NCI-H2081 (cell line): ENCODE measurements at places on chromosomes 7 and 10.
A peak's percentile ranks its signal among the peaks of the same experiment; 100 is the strongest.

DNA sequence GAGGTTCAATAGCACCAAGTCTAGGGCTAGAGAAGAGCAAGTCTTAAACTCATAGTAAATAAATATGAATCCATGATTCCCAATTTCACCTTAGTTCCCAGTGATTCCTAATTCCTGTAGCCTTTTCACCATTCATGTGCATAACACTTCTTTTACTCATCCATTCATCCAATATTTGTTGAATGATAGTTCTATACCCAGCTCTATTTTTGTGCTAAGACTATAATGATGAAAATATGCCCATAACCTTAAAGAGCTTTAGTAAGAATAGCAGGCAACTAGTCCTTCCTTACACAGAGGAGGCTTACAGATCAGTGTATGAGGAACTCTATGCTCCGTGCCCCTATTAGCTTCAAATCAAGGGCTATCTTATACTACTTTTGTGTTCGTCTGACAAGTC is 280.2 kb upstream of the CHRM2 start:
- DNase-seq, result no peak

- no peak for DNase-seq
Observed at GRCh38 chr7:952548-953441, 1.7 kb downstream of the ADAP1 start.

- DNase-seq, result no peak
Observed at GRCh38 chr10:25522946-25523608, 348.3 kb downstream of the GPR158 start.

- no peak for DNase-seq
Observed at GRCh38 chr10:13977861-13978532, 352.7 kb downstream of the FRMD4A start.

GRCh38 chr7:100153708-100154535 is 4.6 kb downstream of the TRAPPC14 start:
- no peak for DNase-seq

DNA sequence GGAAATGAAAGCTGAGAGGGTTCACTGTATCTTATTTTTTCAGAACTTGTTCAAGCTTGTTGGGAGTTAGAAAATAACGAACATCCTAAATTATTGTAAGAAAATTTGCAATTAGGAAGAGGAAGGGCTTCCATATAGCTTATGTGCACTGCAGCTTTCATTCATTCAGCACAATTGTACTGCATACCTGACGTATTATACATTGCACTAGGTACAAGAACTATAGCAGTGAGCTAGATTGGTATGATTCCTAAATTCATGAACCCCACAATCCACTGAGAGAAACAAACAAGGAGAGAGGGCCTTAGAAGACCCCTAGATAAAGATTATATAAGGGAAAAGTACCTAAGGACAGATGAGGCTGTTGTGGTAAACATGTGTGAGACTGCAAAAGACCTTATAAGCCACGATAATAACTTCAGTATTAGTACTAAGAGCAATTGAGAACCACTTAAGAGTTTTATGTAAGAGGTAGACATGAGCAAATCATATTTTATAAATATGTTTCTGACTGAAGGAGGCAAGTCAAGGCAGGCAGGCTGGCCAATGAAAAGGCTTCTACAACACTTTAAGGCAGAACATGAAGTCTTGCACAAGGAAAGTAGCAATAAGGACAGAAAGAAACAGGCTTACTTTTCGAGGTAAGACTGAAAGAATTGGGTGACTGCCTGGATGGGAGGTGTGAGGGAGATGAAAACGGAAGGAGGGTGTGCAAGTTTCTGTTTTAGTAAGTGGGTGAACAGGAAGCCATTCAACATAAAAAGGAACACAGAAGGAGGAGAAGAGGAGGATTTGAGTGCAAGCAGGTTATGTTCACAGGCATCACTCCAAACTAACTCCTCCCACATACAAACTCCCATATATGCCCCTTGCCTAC is 77.9 kb upstream of the LRRN3 start:
- DNase-seq, result no peak

GRCh38 chr7:30074422-30075030 is 46.3 kb downstream of the PLEKHA8 start:
- DNase-seq, result peak; percentile 39

GRCh38 chr10:4343873-4344272 is 482.1 kb upstream of the AKR1E2 start:
- DNase-seq, result no peak

DNA sequence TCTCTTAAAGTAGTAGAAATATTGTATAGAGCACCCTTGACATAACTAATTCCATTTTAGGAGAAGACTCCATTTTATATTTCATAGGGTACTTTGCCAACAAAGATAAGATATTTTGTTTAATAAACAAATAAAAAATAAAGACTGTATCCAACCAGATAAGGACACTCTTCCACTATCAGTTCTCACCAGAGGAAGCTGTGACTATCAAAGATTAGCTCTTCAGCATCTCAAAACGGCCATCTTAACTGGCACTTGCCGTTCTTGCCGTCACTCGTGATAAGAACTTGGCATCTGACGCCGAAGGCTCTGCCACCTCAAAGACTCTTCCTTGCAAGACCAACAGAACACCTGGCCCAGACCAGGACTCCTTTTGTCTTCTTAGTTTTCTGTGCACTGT is 26.3 kb upstream of the AKR1B1 start:
- DNase-seq, result no peak

DNA sequence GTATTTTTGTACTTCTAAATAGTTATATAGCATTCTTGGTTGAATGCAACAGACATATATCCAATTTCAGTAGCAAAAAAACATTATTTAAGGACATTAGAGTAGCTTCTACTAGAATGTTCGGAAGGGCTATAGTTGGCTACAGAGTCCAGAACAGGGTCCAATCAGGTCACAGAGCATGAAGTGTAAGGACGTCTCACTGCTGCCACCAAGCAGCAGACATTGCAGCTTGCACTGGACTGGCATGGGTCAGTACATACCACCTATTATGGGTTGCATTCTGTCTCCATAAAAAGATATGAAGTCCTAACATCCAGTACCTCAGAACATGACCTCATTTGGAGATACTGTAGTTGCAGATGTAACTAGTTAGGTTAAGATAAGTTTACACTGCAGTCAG is 87.3 kb downstream of the LHFPL3 start:
- DNase-seq, result no peak

- DNase-seq, result no peak
Observed at GRCh38 chr7:18861514-18862118, 255.8 kb downstream of the TWIST1 start.

- DNase-seq, result no peak
Observed at GRCh38 chr7:55252386-55252785, 112.8 kb upstream of the LANCL2 start.

- no peak for DNase-seq
Observed at GRCh38 chr7:133857376-133858119, 269.6 kb upstream of the LRGUK start.

DNA sequence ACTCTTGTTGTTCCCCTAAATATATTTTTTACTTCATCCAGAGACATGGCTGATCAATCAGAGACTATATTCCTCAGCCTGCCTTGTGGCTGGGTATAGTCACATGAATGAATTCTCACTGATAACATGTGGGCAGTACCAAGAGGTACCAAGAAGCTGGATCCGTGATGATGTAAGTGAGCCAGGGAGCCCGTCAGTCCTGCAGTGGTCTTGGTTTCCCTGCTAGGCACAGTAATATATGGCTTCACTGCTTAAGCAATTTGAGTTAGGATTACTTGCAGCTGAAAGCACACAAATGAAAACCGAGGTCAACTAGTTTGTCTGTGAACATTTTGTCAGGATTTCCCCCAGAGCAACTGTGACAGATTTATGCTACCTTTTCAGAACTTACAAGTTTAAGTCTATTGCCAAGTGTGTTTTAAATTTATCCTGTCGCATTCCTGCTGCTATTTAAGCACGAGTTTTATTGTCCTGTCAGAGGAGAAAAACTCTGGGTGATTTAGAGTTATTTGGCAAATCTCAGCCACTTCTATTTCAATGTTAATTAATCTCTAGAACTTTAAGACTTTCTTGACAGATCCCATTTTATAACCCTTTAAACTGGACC is 381.8 kb downstream of the PHF14 start:
- no peak for DNase-seq

DNA sequence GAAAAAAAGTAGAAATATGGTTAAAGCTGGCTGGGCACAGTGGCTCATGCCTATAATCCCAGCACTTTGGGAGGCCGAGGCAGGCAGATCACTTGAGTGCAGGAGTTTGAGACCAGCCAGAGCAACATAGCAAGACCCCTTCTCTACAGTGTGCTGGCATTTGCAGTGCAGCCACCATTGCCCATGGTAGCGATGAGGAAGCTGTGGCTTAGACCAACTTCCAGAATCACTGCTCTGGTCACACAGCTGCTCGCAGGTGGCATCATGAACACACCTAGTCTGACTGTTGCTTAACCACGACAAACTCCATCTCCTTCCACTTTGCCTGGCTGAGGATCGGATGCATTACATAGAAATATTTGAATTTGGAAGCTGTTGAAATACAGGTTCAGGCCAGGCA is 137.1 kb downstream of the CUX1 start:
- no peak for DNase-seq

- DNase-seq, result no peak
Observed at GRCh38 chr10:49033939-49034338, 81.4 kb downstream of the VSTM4 start.

DNA sequence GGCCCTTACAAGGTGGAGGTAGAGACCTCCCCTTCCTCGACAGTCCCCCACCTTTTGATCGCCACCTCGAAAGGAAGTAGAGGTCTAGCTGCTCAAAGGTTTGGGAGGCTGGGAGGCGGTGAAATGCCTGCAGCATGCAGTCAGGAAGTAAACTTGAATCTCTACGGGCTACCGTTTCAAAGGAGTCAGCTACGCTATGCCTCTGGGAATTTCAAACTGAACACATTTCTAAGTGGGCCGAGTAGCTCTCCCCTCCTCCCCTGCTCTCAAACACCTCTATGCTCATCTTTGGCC is 68.0 kb downstream of the CXCL12 start:
- DNase-seq, result no peak

- DNase-seq, result no peak
Observed at GRCh38 chr10:5560142-5560816, 35.5 kb downstream of the CALML3 start.

- no peak for DNase-seq
Observed at GRCh38 chr10:109894516-109894915, 28.8 kb downstream of the XPNPEP1 start.

DNA sequence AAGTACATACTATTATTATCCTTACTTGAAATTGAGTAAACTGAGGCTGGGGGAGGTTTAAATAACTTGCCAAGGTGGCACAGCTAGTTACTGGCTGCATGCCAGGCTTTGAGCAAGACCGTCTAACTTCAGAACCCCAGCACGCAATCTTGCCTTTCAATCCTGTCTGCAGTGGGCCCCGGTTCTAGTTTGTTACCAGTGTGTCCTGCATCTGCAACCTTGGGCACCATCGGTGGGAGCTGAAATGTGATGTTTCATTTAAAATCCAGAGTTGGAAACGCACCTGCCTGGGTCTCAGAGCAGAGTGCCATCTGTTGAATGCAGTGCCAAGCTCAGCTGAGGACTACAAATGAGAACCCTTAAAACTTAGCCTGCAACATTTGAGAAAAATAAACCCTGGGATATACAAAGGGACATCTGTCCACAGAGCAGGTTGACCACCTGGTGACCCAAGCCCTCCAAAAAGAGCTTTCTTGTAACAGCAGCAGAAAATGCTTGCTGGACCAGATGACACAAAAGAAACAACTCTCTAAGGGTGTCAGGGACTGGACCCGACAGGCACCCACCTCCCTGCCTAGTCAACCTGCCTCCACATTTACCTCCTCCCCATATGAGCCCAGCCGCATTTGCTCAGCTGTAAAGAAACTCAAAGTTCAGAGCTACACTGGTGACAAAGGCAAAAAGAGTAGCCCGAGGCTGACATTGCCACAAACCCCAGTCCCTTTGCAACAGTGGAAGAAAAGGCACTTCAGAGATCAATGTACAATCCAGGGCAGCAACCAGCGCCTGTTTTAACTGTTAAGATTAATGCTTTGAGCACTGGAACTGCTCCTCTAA is 1.7 kb downstream of the SH3PXD2A start:
- DNase-seq, result no peak

- no peak for DNase-seq
Observed at GRCh38 chr7:110386913-110387312, 704.0 kb upstream of the LRRN3 start.

- no peak for DNase-seq
Observed at GRCh38 chr10:50152792-50153272, 85.1 kb downstream of the WASHC2A start.

DNA sequence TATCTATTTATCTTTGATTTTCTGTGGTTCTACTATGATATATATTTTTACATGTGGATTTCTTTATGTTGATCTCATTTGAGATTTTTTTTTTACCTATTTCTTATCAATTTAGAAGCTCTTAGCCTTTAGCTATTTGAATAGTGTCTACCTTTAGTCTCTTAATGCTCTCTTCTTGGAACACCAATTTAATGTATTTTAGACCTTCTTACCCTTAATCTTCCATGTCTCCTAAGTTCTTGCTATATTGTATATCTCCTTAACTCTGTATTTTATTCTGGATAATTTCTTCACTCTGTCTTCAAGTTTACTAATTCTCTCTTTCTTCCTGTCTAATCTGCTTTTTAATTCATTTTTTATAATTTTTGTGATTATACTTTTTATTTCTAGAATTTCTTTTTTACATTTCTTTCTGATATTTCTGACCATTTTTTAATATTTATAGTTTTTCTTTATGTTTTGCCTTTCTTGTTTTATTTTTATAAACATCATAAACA is 27.3 kb downstream of the CSTF2T start:
- DNase-seq, result no peak

GRCh38 chr10:110137142-110137545 is 70.3 kb upstream of the MXI1 start:
- peak; percentile 34 for DNase-seq

DNA sequence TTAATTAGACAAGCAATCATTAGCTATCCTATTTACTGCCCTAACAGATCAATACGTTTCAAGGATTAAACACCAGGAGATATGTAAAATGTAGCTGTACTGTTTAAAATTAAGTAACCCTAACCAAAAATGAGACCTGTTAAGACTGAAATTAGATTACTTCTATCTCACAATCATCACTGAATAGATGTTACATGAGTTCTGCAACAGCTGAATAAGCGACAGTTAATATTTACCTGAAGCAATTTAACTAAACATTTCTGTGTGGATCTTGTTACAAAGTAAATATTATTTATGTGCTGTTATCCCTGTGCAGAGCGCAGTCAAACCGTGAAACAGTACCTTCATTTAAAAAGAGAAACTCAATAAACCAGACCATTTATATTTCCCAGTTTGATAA is 122.5 kb downstream of the RELN start:
- peak; percentile 72 for DNase-seq

DNA sequence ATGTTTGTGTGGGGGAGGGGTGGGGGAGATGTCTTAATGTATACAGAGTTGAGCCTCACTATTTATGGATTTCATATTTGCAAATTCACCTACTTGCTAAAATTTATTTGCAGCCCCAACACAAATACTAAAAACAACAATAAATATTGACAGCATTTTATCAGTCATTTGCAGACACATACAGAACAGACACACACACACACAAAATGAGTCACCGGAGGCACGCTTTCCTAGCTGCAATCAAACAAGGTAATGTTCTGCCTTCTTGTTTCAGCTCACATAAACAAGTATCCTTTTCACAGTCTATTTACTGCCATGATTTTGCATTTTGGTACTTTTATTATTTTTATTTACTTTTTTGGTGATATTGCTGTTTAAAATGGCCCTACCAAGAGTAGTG is 88.5 kb downstream of the IPMK start:
- no peak for DNase-seq
